ENCODE measurements at places on chromosomes 3 and 15.
A peak's percentile ranks its signal among the peaks of the same experiment; 100 is the strongest.

DNA sequence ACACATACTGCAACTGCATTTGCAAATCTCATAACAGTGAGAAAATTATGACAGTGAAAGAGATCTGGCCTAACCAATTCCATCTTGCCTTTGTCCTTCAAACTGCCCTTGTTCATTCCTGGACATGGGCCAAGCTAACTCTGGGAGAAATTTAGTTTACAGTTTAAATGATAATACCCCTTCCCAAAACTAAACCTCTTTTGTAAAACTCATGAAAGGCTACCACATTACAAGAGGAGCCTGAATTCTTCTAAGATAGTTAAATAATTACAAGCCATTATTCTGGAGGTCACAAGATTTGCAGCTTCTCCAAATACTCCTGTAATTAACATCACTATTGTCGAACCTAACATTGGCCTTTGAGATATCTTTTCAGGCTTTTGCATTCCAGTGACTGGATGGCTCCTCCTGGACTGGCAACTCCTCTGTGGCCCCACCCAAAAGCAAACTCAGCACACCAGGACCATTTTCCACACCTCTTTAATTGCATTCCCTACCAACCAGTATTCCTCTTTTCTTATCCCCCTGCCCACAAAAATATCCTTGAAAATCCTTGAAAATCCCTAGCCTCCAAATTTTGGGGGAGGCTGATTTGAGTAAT lies 8.8 kb upstream of the FAM240A start:
- no peak for DNase-seq

GRCh38 chr3:133644768-133645167 lies 17.0 kb downstream of the TOPBP1 start:
- DNase-seq = peak; percentile 88

DNA sequence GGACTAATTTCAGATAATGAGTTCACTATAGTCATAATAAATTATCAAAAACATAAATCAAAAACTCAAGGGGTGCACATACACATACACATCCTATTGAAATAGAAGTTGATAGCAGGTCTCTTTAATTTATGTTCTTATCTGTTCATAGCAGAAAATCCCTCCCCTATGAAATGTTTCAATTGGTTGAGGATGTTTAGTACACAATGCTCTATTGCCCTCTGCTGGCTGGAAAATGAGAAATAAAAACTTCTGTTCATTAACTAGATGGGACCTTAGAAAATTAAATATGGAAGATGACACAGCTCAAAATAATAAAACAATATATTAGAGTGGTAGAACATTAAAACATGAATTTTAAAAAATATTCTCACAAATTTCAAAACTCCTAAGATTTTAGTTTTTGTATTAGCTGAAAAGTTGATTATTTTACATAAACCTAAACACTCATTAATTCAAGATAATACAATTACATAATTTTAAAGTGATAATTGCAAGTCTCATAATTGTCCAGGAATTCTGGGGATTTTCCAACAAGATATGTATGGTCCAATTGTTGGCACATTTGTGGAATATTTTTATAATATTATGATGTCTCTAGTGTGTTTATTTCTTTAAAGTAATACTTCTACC lies 735.0 kb downstream of the ROBO1 start:
- peak; percentile 76 for DNase-seq

DNA sequence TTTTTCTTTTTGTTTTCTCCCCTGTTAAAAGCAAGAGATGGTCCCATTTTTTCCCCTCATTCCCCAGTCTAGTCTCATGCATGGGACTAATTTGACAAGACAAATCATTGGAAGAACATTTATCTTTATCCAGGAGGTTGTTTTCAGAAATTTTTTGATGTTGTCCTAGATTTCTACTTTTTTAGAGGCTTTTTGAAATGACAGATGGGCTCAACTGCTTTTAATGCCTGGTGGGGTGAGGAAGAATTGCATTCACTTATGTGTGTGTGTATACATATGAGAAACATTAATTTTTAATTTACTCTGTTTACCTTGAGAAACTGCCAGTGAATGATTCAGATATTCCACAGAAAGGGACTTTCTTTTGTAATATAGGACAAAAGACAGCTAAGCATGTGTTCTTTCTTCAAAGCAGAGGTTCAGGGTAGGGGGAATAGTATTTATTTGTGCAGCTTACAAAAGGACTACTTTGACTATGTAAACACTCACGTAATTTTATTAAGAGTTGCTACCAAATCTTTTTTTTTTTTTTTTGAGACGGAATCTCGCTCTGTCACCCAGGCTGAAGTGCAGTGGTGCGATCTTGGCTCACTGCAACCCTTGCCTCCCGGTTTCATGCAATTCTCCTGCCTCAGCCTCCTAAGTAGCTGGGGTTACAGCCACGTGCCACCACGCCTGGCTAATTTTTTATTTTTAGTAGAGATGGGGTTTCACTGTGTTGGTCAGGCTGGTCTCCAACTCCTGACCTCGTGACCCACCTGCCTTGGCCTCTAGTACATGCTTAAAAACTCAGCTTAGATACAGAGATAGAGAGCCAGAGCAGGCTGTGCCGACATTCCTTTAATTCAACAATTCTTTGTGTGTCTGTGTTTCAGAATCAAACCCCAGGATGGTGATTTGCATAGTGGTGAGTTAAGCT lies 130.1 kb upstream of the RARB start:
- DNase-seq = peak; percentile 20

- DNase-seq = no peak
These were observed 117.8 kb downstream of the LRIG1 start for GRCh38 chr3:66383023-66383422.

GRCh38 chr15:78192826-78193594 lies 41.4 kb downstream of the ACSBG1 start:
- no peak for DNase-seq

DNA sequence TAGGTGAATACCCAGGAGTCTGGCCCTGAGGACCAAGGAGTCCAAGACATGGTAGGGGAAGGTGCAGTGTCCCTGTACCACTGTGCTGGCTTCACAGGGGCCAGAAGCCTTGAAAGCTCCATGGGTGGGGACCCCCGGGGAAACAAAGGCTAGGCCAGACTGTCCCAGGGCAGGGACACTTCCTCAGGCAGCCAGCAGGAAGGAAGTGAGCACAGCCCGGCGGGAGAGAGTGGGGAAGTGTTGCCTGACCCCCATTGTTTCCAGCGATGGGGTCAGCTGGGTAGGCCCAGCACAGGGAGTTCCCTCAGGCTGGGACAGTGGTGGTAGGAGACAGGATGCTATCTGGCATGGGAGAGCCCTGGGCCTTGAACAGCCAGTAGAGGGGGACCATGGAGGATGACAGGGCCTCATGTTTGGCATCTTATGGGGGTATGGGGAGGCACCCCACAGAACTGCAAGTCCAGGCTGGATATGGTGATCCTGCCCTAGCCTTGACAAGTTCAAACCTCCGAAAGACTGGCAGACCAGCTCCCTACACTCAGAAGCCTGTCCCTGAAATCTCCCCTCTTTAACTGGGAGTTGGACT lies 1.2 kb upstream of the HYAL2 start:
- no peak for DNase-seq

Data from fibroblast of the aortic adventitia (primary cell).